Adrenal gland (tissue), 19 donors: ENCODE measurements at places on chromosomes 3 and 15. TPM values are rescaled to one million over a fixed set of nuclear protein-coding genes. Genes with fewer than 3 reads are reported as not detected.

- no peak for DNase-seq
- no peak overlapping the region for H3K27ac ChIP-seq
- no peaks in the 10 kb centered on the region for H3K4me1 ChIP-seq
- no peaks in the 10 kb centered on the region for H3K27me3 ChIP-seq
These were observed 143.4 kb downstream of the CLSTN2 start for GRCh38 chr3:140078343-140078742.

- no peak overlapping the region for H3K4me3 ChIP-seq
- H3K27ac ChIP-seq, result no peak overlapping the region
- H3K27me3 ChIP-seq, result no peaks in the 10 kb centered on the region
- H3K4me1 ChIP-seq, result no peaks in the 10 kb centered on the region
These were observed 735.1 kb upstream of the CCDC54 start for GRCh38 chr3:106642161-106642560.

The SLC6A11 gene
- total RNA-seq, result 0.06 TPM

The SLC9A9 gene
- 22.6 TPM for total RNA-seq

The CDHR4 gene
- total RNA-seq, result not detected
